Urinary bladder (tissue), 4 donors: ENCODE measurements at places on chromosomes 7 and 10. TPM values are rescaled to one million over a fixed set of nuclear protein-coding genes. Genes with fewer than 3 reads are reported as not detected.
A peak's percentile ranks its signal among the peaks of the same experiment; 100 is the strongest.

The FAM149B1 gene
- 14.6 TPM for polyA plus RNA-seq

The PNLIPRP1 gene
- 0.11 TPM for polyA plus RNA-seq

The PHF14 gene
- polyA plus RNA-seq: 17.4 TPM

The HOXA10 gene
- 44.9 TPM for polyA plus RNA-seq

The TACR2 gene
- polyA plus RNA-seq: 121 TPM

The TCAF2 gene
- 3.1 TPM for polyA plus RNA-seq

The GFRA1 gene
- polyA plus RNA-seq: 24.2 TPM

The PRLHR gene
- polyA plus RNA-seq: 0.16 TPM

The RET gene
- 1.6 TPM for polyA plus RNA-seq

The CYP51A1 gene
- polyA plus RNA-seq: 19.1 TPM

The CCL24 gene
- not detected for polyA plus RNA-seq

DNA sequence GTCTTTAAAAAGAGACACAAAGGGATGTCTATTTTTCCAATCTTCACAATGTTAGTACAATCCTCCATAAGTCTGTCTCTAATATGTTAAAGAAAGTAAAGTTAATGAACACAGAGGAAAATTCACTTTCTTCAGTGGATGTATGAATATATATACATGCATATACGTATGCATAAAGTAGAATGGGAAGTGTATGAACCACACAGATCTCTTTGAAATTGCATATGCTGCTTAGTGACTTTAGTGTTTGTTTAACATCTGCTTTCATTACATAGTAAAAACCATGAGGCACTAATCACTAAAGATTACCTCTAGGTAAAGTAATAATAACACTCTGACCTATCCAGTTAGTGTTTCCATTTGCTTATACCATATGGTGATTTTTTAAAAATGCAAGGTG, 451.2 kb downstream of the SEMA3D start:
- DNase-seq: no peak

- DNase-seq: no peak
These were observed 98.5 kb upstream of the PIK3CG start for GRCh38 chr7:106766551-106766950.

DNA sequence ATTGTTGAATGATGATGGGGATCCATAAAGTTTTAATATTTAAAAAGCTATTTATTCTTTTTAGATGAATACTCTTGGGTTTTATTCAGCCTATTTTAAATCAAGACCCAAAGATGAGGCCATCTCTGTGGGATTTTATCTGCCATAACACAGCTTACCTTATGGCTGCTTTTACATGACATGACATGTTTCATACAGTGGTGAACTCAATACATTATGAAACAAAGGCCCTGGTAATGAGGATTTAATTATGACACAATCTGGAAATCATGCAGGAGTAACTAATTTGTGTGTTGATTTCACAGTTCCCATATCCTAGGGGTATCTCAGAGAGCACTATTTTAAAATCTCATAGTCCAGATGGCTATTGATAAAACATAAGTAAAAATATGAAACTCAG, 661.8 kb upstream of the FZD8 start:
- DNase-seq: no peak

GRCh38 chr7:107499731-107500130, 29.9 kb downstream of the GPR22 start:
- no peak for DNase-seq

DNA sequence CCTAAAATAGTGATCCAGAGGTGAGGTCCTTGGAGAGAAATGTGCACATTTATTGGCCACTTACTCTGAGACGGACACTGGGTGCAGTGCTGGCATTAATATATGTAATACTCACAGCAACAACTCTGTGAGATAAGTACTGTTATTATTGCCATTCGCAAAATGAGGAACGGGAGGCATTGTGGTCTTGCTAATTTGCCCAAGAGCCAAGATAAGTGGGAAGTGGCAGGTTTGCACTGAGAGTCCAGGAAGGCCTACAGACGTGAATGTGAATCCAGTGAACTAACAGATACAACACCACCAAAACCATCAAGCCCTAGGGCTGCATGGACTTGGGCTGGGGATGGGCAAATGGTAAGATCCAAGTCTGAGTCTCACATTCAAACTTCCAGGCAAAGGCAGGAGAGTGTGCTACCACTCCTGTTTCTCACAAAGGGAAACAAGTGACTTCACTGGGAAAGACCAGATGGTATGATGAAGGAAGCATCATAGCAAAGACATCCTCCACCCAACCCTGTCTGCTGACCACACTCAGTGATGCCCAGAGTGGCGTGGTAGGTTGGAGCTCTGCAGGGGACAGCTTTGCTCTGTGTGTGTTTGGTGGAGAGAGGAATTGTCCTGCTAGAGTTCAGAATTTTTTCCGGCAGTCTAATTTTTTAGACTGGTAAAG, 19.2 kb downstream of the TMEM273 start:
- no peak for DNase-seq

- DNase-seq: no peak
These were observed 57.7 kb downstream of the MYPN start for GRCh38 chr10:68166871-68167585.

DNA sequence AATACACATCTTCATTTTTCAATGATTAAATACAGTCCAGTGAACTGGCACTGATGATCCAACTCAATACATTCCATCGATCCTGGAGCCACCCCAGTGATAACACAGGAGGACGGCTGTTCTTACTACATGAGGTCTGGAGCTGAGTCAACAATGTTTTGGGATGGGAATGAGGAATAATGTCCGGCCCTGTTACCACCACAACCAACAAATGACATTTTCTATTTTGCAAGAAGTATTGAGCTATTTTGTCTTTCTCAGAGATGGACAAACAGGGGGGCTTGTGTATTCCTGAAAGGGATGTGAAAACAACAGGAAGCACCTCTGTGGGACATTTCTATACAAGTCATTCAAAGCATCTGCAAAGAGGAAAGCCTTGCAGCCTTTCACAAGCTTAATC, 249.2 kb downstream of the PARD3 start:
- no peak for DNase-seq

DNA sequence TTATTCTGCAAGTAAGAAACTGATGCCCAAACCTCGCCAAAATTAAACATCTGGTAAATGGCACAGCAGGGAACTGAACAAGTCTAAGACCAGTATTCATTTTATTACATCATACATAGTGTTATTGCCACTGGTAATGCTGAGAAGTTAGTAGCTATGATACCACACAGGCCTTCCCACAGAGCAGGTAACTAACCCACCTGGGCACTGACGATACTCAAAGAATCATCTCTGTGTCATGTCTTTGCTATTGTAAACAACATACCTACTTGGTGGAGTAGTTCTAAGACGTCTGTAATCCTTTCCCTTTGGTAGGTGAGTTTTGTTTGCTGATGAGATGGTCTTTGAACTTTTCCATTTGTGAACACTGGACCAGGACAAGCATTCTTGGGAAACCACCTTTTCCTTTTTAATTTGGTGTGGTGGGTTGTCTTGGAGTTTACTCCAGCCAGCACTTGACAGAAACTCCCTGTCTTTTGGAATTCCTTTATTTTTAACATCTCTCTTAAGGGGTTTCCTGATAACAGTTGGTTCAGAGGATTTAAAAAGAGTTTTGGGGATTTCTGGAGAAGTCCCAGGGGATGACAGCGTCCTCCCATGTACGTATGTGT, 40.9 kb downstream of the PDSS1 start:
- DNase-seq: no peak

- peak; percentile 20 for DNase-seq
These were observed 223.7 kb downstream of the LHFPL3 start for GRCh38 chr7:104552102-104552501.

- DNase-seq: no peak
These were observed 31.6 kb downstream of the TLX1 start for GRCh38 chr10:101162677-101163076.

- no peak for DNase-seq
These were observed 73.0 kb upstream of the LRRC4 start for GRCh38 chr7:128104108-128104742.

DNA sequence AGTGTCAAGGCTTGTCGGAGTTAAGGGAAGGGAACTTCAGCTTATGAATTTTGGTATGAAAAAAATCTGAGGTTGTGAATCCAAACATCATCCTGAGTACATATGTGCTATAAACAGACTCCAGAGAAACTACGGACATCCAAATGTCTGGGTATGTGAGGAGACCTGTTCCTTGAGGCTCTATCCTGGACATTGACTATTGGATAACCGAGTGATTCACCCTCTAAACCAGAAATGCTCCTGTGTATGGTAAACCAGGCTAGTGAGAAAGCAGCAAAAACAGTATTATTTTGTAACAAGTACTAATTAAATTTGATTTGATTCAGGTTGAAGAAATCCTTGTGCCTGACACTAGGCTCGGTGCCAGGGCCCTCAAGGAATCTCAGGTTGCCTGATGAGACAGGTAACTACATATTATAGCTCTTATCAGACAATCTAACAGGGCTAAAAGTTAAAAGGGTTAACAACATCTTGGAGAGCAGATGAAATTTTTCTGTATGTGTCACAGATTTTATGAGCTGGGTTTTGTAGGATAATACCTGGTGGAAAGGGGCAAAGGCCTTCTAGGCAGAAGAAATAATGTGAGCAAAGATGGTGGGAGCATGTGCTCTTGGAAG, 10.4 kb upstream of the STOX1 start:
- DNase-seq: no peak

DNA sequence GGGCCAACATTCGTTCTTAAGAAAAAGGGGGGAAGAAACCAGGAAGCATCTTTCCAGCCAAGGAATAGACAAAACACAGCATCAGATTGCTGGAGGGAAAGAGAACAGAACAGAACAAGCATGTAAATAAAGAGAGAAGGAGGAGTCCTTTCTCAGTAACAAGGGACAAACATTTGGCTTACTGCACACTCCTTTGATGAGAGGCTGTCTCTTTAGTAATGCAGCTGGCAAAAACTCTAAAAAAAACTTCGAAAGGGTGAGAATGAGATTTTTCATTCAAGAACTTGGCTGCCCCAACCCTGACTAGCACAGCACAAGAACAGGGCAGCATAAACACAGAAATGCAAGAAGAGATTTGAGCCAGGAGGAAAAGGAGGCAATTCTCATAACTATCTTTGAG, 38.9 kb upstream of the IL6 start:
- no peak for DNase-seq

DNA sequence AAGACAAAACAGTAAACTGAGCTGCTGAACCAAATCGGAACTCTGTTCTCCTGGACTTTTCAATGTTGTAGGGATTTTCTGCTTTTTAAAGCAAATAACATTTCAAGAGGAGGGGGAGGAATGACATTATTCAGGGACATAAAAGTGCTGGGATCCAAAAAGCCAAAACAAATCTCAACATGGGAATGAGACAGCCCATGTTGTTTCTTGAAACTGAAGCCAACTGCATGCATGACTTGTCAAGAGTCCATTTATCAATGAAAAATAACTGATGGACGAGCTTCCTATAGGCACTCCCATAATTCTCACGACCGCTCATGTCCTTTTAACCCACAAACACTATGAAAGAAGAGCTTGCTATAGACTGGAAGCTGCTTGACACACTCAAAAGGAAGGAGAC, 27.8 kb downstream of the FAM53B start:
- no peak for DNase-seq

GRCh38 chr10:43264965-43265798, 1.7 kb downstream of the RASGEF1A start:
- no peak for DNase-seq

- DNase-seq: no peak
These were observed 79.7 kb downstream of the FRMPD2 start for GRCh38 chr10:48194830-48195229.

- no peak for DNase-seq
These were observed 16.9 kb downstream of the HBP1 start for GRCh38 chr7:107185716-107186115.

GRCh38 chr7:117087639-117088396, 134.5 kb downstream of the ST7 start:
- no peak for DNase-seq

GRCh38 chr10:96716390-96716789, 3.9 kb downstream of the PIK3AP1 start:
- DNase-seq: no peak

GRCh38 chr10:24792638-24793037, 69.0 kb upstream of the ARHGAP21 start:
- no peak for DNase-seq
